ENCODE measurements at places on chromosomes 1 and 21.

DNA sequence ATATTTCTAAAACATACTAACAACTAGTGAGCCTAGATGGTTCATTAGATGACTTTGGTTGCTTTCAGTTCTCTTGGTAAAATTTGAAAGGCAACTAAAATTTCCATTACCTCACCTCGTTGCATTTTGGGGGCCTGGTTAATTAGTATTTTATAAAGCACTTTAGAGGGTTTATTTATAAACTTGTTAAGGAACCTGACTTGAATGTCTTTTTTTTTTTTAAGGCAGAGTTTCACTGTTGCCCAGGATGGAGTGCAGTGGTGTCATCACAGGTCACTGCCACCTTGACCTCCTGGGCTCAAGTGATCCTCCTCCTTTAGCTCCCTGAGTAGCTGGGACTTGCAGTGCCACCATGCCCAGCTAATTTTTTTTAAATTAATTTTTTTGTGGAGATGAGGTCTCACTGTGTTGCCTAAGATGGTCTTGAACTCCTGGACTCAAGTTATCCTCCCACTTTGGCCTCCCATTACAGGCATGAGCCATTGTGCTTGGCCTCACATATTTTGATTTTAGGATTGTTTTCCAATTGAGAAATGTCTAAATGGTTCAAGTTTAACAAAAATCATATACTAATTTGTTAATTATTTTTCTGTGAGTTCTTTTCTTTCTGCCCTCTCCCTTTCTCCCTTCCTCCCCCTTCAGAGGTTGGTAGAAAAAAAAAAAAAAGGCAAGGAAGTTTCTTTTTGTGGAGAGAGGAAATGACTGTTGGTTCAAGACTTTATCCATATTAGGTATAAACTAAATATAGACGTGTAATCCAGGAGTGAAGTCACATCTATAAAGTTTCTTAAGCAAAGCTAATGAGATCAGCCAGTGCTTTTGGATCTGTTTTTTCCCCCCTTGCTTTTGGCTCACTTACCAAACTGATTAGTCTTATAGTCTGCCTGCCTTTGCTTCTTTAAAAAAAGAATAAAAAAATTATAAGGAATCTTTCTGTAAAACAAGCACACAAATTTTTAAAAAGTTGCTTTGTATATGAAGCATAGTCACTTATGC lies 24.7 kb downstream of the CLIC4 start:
- DNase-seq = peak; percentile 92

DNA sequence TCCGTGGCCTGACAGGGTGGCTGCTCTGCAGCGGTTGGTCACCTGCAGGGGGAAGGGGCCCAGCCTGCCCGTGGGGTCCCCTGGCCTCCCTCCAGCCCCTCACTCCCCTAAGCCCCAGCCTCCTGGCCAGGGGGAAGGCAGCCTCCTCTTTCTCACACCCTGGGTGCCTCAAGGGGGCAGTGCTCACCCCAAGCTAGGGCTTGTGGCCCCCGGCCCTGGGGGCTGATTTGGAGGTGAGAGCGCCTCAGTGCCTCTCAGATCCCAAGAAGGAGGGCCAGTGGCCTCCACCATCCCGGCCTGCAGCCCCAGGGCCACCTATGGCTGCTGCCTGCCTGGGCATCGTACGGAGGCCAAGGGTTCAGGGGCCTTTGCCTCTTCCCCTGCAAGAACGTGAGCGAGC lies 66.4 kb upstream of the TTC34 start:
- no peak for DNase-seq

GRCh38 chr1:188128761-188129160 lies 1300.0 kb downstream of the PLA2G4A start:
- peak; percentile 54 for DNase-seq

DNA sequence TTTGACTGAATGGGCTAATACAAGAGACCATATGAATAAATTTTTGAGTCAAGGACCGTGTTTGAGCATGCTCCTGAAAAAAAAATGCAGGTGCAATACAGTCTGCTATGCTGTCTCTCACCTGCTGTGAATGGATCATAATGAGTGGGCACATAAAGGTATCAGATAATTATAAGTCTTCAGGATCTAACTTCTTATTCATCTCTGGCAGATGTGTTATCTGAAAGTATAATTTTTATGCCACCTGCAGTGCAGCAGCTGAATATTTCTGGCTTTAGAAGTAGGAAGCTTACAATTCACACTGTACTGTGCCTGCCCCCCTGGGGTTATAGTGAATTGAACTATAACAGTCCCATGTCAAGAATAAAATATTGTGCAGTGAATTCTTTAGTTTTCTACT lies 333.3 kb downstream of the MRPL39 start:
- no peak for DNase-seq

DNA sequence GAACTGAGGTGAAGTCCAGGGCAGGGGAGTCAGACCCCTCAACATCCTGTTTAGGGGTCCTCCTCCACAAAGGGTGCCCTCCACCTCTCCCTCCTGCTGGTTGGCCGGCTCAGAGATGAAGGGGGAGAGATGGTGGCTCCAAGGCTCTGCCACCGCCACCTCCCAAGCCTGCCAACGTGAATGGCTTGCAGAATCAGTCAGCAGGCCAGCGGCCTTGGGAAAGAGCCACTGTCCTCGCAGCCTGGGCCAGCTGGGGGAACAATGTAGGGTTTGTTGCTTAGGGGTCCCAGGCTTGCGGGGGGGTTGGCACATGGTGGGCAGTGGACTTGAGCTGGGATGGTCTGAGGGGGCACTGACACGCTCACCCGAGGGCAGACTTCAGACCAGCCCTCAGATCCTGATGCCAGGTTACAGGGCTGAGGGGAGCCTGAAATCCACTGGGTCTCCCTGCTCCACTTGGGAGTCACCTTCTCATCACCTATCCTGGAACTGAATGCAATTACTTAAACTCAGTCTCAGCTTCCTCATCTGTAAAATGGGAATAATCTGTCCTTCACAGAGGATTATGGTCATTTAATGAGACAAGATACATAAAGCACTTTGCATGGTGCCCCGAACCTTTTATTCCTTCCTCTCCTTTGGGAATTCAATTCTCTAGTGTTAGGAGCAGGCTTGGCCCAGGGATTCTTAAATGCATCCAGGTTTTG lies 8.3 kb downstream of the GPR37L1 start:
- no peak for DNase-seq

DNA sequence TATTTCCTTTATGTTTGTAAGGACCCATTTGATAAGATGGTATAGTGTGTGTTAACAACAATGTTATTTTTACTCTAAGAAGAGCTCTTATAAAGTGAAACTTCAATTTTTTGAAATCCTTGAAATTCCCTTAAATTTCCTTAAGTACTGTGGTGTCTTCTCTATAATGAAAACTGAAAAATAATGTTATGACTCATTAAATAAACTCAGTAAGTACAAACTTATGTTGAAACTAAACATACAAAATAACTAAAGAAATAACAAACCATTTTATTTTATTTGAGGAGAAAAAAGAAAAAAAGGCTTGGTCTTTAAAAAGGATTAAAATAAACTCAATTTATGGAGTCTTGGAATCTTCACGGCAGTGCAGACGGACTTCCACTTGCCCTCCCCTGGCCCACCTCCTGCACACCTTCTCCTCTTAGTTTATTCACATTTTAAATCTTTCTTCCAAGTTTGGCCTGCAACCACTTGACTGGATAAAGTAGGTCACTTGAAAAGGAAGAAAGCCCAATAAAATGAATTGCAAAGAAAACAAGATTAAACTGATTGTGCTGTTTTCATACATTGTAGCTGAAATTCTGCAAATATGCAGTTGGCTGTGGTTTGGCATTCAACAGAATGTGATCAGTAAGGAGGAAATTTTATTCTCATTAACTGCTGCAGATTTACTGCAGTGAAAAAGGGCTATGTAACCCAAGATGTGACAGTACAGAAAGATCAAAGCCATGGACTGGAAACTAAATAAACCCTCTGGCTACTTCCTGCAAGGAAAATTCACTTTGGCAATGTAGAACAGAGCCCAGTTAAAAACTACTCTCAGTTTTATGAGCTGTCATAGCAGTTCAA lies 48.5 kb upstream of the SCYL3 start:
- DNase-seq = peak; percentile 48

- no peak for DNase-seq
Observed at GRCh38 chr1:171431994-171432393, 53.3 kb upstream of the PRRC2C start.

- DNase-seq = peak; percentile 29
Observed at GRCh38 chr1:208552928-208553327, 308.7 kb upstream of the PLXNA2 start.

DNA sequence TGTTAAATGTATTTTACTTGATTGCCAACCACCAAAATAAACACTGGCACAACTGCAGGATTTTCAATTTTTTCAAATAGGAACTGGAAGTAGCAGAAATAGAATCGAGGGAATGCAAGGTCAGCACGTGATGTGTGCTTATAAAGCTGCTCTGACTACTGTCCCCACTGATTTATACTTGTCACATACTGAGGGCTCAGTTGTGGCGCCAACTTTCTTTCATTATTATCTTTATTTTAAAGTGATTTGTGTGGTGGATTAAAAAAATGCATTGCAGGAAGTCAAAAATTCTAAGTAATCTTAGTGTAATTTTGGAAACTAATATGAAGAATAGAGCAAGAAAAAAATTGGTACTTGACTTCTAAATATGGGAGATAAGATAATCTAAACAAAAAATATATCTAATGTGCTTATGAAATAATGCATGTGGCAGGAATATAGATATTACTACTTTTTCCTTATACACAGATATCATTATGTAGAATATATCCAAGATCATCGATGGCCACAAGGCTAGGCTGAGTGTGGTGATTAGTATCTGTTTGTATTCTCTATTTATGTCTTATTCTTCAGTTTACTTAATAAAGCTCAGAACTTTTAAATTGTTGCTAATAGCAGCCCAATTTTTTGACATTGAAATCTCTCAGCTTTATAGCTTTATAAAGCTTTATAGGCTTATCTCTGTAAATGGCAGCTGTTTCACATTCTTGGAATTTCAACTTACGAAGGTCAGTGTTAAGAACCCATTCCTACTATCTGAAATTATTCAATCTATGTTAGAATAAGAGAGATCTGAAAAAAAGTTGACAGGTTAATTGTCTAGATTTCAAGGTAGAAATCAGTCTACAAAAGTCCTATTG lies 404.5 kb upstream of the ADAMTS5 start:
- peak; percentile 51 for DNase-seq

DNA sequence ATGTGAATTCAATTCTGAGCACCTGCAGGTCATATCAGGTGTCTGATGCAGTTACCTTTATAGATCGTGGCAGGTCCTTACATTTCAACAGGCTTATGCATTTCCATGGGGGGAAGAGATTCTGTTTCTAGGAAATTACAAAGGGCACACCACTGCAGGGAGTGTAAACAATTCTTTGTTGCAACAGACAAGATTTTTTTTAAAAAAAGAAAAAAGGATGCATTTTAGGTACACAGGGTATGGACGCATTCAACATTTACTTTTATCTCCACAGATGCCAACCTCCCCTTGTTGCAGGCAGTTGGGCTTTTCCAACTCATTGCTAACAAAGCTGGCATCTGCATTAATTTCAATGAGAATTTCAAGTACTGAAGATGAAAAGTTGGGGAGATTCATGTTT lies 13.5 kb upstream of the TEKT2 start:
- DNase-seq = no peak

GRCh38 chr1:35029761-35030160 lies 2.0 kb downstream of the ZMYM6 start:
- DNase-seq = no peak

DNA sequence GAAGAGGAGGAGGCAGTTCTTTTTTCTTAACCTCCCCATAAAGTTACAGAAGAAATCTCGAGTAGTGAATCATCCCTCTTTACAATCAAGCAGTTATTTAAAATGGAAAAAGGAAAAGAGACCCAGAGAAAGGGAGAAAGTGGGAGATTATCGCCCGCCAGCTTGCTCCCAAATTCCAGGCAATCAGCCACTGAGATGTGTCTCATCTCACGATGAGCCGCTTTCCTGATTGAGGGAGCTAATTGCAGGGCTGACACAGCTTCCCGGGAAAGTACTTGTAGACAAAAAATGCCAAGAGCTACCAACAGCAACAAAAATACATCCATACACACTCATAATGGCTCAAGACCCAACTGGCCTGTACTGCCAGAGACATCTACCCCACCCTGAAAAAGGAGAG lies 191.6 kb upstream of the ZC3H12A start:
- no peak for DNase-seq

DNA sequence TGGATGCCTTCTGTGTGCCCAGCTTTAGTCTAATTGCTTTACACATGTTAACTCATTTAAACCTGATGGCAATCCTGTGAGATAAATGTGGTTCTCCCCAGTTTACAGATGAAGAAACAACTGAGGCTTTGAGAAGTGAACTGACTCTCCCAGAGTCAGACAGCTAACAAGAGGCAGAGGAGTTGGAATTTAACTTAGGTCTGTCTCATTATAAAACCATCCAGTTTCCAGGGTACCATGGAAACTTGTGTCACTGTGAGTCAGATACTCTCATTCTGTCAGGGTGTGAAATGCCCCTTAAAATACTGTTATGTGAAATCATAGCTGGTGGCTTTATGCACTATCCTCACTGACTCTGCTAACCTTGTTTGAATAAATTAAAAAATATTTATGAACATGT lies 206.6 kb downstream of the PBX1 start:
- DNase-seq = peak; percentile 91

- DNase-seq = no peak
Observed at GRCh38 chr1:89556726-89557444, 32.3 kb downstream of the LRRC8B start.

DNA sequence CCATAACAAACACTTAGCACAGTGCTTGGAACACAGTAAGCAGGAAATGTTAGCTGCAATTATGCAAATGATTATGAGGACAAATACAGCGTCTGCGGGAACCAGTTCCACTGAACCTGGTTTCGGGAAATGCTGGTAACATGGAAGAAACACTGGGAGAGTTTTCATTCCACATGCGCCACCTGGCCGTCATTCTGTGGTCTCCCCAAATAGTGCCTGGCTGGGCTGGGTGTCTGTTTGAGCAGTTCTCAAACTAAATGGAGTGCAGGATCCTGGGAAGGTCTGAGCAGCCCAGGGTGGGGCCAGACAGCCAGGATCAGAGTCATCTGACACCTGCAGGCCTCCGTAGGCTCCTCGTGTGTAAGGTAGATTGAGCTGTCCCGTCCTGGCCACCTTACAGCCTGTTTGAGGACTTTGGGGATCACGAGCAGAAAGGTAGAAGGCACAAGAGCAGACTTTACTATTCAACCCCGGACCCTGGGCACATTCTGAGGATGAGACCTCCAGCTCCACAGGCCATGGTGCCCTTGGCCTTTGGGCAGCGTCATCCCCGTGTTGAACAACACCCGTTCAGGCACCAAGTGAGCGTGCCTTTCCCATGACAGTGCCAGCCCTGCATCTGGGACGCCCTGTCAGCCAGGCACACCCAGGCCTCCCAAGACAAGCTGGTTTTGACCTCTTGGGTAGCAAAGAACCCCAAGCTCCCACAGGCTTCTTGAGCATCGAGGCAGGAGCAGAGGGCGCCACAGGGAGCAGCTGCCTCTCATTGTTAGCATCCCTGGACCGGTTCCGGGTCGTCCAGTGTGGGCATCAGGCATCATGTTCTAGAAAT lies 101.9 kb downstream of the PRDM2 start:
- no peak for DNase-seq

DNA sequence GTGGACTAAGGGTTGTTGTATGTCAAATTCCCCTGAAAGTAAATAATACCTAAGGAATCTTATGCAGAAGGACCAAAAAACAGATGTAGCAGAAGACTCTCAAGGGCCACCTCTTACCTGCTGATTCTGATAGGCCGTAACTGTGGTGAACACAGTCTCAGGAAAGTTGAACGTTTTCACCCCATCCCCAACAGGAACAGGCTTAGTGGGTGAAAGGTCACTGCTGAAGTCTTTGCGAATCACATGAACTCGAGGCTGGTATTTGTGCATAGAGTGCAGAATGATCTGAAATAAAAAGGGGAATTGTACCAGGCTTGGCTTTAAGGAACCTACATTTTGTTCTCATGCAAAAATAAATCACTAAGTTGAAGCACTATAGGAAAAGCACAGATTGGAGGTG lies 64.8 kb downstream of the TBX15 start:
- no peak for DNase-seq

- no peak for DNase-seq
Observed at GRCh38 chr1:88979749-88980116, 12.7 kb downstream of the KYAT3 start.

Data from EL (cell line).